ENCODE measurements at places on chromosomes 1 and 21. TPM values are rescaled to one million over a fixed set of nuclear protein-coding genes. Genes with fewer than 3 reads are reported as not detected.
A peak's percentile ranks its signal among the peaks of the same experiment; 100 is the strongest.

- DNase-seq, result no peak
These were observed 108.6 kb downstream of the NTMT2 start for GRCh38 chr1:170254371-170254770.

- DNase-seq, result no peak
These were observed 375.9 kb upstream of the ADGRL2 start for GRCh38 chr1:81424816-81425215.

DNA sequence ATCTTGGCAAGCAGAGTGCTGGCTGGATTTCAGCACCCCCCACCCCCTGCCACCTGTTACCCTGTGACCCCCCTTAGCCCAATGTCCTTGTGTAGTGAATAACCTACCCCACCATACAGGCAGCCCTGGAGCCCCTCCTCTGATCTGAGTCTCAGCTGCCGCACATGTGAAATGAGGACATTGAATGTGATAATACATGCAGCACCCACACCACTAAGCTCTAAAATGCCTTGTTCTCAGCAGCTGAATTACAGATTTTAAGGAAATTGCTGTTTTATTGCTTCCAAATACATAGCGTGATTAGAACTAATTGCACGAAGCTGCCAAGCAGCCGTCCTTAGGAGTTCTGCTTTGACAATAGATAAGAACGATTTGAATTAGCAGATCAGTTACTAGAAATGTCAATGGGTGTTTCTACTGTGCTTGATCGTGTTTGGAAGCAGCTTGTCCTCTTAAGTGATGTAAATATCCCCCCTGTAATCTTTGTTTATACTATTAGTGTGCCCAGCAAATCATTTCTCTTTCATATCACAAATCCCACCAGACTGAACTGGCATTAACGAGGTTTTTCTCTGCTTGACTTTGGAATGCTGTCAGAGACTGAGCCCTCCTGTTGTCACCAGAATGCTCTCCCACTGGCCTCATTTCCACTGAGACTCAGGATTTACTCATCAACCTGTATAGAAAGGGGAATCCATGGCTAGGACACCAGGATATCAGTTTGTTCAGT lies 4.9 kb downstream of the SLAMF8 start:
- no peak for DNase-seq

GRCh38 chr1:9201401-9202239 lies 33.0 kb upstream of the H6PD start:
- peak; percentile 55 for DNase-seq

DNA sequence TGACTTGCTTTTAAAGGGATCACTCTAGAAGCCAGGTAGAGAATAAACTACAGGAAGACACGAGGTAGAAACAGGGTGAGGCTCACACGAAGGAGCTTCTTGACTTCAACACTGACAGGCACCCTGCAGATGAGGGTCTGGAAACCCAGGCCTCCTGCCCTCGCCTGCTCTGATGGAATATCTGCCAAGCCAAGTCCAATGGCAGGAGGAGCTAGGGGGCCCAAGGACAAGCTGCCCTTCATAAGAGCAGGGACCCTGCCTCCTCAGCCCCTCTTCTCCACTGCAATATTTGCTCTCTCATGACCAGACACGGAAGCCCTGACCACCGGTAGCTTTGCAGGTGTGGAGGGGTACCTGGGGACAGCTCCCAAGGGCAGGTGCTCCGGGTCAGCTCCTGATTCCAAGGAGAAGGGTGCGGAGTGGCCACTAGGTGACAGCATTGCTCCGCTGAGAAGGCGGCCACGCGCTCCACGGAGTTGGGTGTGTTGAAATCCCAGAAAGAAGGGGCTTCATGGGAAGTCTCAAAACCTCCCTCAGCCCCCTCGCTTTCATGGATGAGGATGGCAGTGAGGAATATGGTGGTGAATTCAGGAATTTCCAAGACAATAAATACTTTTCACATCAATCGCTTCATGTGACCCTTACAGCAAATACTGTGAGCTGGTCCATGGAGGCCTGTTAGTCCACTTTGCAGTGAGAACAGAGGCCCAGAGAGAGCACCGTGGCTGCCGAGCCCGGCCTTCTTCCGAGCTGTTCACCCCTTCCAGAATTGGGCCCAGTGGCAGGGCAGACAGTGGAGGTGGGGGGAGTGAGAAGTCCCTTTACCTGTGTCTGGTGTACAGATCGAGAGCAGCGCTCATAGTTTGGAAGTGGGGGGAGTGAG lies 33.2 kb upstream of the PAX7 start:
- peak; percentile 69 for DNase-seq

GRCh38 chr1:243420946-243421685 lies 165.3 kb downstream of the SDCCAG8 start:
- DNase-seq, result no peak

DNA sequence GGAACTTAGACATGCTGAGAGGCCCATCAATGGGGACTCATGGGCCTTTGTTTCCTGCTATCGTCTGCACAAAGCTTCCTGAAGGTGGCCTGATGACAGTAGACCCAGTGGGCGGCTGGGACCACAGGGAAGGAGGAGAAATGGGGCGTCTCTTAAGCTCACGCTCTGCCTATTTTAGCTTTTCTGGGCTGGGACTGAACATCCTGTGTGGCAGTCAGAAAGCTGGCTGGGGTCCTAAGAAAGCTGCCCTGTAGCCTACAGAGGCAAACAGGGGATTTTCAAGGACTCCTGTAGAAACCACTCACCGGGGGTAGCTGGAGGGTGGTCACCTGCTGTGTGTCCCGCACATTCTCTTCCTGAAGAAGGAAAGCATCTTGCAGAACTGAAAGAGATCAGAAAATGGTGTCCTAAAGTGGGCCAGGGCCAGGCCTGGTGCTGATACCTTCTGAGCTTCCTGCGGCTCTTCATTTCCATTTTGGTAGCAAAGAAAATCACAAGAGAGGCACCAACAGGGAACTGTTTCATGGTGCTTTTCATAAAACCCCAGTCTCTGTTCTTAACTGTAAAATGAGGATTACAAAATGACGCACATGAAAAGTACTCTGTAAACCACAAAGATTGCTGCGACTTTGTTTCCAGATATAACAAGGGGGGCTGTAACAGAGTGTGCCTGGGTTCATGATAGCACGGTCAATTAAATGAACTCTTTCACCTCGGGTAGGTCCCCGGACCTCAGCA lies 8.6 kb downstream of the ZNF496 start:
- no peak for DNase-seq

GRCh38 chr1:115337633-115338456 lies at the start of gene NGF:
Gene NGF, minus strand, starts transcription at chr1:115338249. Its CDS starts 51,454 bp downstream, at chr1:115286795.
- DNase-seq, result peak; percentile 57

- no peak for DNase-seq
These were observed 23.4 kb downstream of the CNIH3 start for GRCh38 chr1:224639426-224639975.

DNA sequence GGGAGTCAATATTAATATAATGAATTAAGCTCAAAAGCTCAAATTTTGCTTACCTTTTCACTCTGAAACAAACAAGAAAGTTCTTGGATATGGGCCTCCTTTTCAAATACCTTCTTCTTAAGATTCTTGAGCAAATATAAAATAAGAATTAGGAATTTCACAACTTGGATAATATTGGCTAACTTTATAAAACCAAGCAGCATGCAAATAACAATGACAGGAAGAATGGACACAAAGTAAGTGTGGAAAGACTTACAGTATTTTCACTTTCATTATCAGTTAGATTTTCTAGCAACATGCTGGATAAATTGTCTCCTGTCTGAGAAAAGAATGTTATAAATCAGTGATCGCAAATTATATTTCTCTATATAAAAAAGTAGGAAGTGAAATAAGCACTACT lies 13.2 kb downstream of the ODF2L start:
- no peak for DNase-seq

DNA sequence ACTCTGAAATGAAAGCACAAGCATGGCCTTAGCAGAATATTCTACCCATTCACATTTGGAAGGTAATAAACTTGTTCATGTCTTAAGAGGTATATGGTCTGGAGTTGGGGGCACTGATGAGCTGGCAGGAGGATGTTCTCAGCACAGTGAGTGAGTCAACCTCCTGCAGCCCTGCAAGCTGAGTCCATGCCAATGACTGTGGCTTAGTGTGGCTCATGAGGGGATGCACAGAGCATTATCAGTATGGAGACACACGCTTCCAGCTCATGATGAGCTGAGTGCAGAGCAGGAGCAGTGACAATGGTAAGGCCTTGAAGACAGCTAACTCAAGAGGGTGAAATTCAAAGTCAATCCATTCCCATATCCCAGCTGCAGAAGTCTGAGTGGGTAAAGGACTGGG lies 102.3 kb downstream of the TNFSF18 start:
- no peak for DNase-seq

DNA sequence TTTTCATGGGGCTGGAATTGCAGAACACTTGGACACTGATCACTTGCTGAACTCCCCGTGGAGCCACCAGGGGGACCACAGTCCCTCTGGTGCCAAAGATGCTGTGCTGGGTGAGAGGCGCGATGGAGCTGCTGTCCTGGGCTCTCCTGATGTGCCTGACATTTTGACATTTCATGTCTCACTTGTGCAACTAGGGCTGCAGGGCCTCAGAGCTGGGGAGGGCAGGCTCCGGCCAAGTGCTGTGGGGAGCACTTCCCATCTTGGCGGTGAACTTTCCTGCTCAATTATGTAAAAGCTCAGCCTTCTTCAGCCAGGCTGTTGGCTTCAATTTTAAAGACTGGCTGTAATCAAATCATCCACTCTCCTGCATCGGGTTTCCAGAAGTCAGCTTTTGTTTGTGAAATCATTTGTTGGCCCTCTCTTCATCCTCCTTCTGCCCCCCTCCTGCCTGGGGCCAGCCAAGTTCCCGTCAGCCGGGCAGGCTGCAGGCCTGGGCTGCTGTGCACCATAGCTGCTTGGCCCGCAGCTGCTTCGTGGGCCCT lies 36.8 kb downstream of the KCNAB2 start:
- no peak for DNase-seq

- DNase-seq, result peak; percentile 27
These were observed 138.2 kb upstream of the HMGB4 start for GRCh38 chr1:33725556-33726160.

DNA sequence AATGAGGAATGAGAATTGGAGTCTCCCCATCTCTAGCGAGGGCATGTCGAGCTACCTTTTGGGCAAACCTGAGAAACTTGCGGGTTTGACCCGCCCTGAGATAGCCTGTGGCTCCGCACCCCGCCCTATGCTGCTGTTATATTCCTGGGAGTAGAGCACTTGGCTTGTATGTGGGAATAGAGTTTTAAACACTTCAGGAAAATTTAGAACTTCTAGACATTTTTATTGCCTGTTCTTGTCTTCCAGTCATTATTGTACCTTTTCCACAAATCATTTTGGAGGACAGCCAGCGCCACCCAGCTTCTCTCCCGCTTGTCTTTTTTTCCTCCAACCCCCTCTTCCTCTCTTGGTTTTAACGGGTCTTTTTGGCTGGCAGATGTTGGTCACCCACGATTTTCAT lies 738 bp downstream of the GNPAT start:
- DNase-seq, result no peak

DNA sequence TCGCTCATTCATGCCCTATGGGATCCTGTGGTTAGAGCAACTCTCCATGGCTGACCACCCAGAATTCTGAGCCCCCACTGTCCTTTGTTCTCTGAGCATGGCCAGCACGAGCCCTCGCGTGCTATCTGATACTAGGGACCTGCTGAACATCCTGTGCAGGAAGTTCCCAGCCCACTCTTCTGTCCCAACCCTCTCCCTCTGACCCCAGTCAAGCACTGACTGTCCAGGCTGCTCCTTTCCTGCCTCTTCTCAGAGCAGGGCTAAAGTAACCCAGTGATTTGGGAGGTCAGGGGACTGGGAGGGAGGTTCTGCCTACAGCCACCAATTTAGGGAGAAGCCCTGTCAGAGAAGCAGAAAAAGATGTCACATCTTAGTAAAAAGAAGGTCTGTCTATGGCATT lies 21.2 kb downstream of the CYP4B1 start:
- DNase-seq, result no peak

GRCh38 chr1:225517697-225518096 lies 89.9 kb upstream of the LBR start:
- DNase-seq, result no peak

LCE1F gene
- total RNA-seq, result not detected

ATF3 gene
- 10.6 TPM for total RNA-seq

TTC13 gene
- 20.3 TPM for total RNA-seq

TPTE gene
- total RNA-seq, result not detected
